Retinal pigment epithelial cell (primary cell): ENCODE measurements at places on chromosomes 2 and 18.

DNA sequence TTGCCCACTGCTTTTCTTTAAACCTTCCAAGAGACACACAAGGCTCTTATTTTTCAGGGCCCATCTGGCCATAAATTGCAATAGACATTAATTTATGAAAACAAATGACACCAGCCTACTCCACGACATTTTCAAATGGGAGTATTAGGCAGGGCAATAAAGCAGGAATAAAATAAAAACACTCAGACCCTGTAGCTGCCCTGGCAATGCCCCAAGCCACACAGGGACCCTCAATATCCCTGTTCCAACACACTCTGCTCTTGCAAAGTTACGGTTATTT, 550.8 kb upstream of the TNP1 start:
- no peak for DNase-seq

GRCh38 chr18:12307701-12308385, at the start of gene TUBB6:
TUBB6 (plus strand) TSS chr18:12308241; CDS start chr18:12308293, 52 bp downstream.
- no peak for DNase-seq

DNA sequence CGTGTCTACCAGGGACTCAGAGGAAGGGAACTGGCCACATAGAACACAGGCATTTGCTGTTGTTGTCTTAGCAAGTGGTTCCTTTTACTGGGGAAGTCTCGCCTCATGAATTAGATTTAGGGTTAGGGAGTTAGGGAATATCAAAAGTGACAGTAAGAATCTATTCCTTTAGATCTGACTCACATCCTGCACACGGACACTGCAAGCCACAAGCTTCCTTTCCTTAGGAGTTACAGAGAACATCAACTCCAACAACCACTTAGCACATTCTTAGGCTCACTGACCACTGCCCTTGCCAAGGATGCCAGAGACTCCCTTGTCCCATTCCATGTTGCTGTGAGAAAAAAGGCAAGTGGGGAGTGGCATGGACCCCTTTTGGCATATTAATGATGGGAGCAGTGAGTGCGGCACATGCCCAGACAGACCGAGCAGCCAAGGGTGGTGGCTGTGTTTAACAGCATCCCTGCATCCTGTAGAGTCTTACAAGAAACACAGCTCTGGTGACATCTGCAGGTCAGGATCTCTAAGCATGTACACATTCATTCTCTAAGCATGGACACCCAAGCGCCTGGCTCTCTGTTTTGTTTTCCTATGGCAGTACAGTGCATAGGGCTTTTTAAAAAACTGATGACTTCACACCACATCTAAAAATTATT, 745.6 kb upstream of the RAB6C start:
- DNase-seq, result no peak

DNA sequence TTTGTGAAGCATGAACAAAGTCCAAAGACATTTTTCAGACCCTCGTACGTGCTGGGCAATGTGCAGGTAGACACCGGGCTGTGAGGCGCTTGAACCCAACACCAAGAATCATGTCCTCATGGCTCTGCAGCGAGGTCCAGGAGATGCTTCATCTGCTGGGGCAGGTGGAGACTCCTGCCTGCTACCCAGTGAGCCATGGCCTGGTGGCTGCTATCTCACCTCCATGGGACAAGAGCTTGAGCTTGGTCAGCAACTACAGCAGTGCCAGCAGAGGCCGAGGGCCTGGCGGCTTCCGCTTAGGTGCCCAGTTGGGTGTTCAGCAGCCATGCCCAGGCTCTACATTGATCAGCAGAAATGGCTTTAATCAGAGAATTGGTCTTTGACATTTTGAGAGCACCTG, 281.0 kb upstream of the HS6ST1 start:
- no peak for DNase-seq

GRCh38 chr2:175621821-175622220, 380.2 kb downstream of the LNPK start:
- no peak for DNase-seq

DNA sequence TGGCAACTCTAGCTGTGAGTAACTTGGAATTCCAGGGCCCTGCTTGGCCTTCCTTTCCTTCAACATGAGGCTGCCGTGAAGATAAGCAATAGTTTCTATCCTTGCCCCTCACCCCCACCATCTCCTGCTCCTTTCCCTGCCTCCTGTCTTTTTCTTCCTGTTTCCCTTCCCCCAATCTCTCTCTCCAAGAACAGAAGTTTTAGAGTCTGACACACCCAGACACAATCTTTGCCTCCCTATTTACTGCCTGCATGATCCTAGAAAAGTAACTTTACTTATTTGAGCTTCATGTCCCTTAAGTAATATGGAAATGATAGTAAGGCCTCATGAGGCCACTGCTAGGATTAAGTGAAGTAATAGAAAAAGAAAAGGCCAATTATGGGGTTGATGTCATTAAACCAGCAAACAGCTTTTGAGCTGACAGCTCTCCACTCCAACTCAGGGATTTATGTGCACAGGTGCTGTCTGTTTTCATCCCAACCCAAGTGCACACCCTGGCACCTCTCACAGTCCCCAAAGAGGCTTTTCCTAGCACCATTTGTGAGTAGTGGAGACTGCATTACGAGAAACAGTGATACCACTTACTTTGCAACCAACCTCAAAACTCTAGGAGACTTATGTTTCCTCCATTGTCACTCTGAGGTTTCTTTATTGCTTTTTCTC, 123.7 kb upstream of the SIX3 start:
- DNase-seq, result no peak
